ENCODE measurements at places on chromosomes 3 and 15.

DNA sequence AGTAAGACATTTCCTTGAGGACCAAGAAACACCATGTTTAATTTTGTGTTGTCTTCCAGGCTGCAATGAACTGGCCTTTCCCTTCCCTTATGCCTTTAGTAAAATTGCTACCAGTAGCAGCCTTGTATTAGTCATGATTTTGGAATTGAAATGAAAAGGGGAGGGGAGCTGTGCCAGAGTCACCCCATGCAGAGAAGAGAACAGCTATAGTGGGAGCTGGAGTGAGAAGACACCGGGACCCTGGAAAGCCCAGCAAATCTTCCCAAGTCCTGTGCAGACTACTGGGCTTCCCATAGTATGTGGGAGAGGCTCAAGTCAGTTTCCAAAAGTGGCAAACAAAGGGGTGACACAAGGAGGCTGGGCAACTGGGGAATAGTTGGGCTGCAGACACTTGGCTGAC lies 178.5 kb downstream of the NR1D2 start:
- no peak for DNase-seq

- DNase-seq = peak; percentile 52
These were observed 26.9 kb upstream of the LINGO1 start for GRCh38 chr15:77659350-77660321.

GRCh38 chr3:83320726-83321125 lies 1559.3 kb upstream of the GBE1 start:
- no peak for DNase-seq

- no peak for DNase-seq
These were observed 35.5 kb downstream of the USF3 start for GRCh38 chr3:113660896-113661295.

- DNase-seq = no peak
These were observed 4.3 kb upstream of the FRMD5 start for GRCh38 chr15:44199393-44199792.

GRCh38 chr15:75203908-75204263 lies 2.2 kb downstream of the C15orf39 start:
- DNase-seq = peak; percentile 29

GRCh38 chr15:36779744-36780408 lies 200.4 kb downstream of the CDIN1 start:
- DNase-seq = no peak

DNA sequence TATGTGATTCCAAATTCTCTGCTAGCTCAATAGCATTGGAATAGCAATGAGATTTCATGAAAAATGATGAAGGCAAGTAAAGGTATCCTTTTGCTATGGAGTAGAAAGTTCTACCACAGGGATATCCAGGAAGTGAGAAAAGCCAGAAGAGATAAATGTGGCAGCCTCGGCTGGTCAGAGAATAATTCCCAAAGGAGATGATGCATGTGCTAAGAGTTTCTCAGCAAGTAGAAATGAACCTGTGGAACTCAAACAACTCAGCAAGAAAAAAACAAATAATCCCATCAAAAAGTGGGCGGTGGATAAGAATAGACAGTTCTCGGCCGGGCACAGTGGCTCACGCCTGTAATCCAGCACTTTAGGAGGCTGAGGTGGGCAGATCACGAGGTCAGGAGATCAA lies 38.2 kb downstream of the ALS2CL start:
- DNase-seq = no peak

GRCh38 chr15:32881528-32881927 lies 163.7 kb downstream of the GREM1 start:
- DNase-seq = no peak

GRCh38 chr15:89728254-89728653 lies 22.8 kb downstream of the MESP1 start:
- DNase-seq = no peak

DNA sequence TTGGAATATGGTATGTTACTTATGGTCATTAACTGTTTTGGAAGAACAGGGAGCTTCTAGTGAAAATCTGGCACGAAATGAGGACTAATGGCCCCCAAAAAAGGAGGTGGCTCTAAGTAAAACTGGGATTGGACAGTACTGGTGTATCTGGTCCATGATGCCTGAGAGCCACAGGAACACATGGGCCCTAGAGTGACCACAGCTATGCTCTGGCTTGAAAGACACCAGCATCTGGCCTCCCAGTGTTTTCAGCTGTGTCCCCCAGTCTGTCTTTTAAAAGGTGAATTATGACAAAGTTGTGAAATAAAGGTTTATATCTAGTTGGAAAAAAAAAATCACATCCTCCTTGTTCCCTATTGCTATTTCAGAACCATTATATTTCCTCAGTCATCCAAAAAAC lies 64.5 kb downstream of the GSK3B start:
- no peak for DNase-seq

DNA sequence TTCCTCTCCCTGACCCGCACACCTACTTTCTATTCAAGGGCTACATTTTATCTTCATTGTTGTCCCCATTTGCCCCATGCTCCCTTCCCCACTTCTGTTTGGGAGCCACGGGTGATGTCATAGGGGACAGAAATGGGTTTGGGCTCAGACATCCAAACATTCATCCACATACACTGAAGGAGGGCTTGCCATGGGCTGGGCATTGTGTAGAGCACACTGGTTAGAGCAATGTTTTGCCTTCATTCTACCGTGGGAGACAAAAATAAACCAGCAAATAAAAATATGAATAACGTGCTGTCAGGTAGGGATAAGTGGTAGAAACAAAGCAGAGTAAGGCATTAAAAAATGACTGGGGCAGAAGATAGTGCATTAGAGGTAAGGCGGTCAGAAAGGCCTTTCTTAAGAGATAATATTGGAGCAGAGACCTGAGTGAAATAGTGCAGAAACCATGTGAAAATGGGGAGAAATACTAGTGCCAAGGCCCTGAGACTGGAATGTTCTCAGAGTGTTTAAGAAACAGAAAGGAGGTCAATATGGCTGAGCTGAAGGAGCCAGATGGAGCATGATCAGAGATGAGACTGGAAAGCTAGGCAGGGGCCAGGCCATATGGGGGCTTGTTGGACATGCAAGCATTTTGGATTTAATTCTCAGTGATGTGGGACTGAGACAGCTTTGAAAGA lies 40.9 kb upstream of the CLSTN2 start:
- no peak for DNase-seq

- no peak for DNase-seq
These were observed 7.0 kb upstream of the DNAJB8 start for GRCh38 chr3:128473737-128474136.

DNA sequence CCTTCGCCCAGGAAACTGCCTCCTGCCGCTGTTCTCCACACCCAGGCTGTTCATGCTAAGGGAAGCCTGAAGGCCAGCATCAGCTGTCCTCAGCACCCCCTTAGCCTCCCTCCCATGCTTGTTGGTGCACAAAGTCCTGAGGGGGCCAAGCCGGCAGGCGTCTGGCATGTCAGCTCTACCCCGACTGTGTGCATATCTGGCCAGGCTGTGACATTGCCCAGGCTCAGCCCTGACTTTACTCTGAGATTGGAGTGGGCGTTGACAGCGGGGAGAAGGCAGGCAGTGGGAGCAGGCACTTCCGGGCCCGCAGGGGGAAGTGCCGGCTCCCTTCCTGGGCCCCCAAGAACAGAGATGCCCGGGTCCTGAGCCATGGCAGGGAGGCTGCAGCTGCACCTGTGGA lies 492.2 kb downstream of the AGBL1 start:
- DNase-seq = no peak

GRCh38 chr3:129557548-129557894 lies 14.5 kb downstream of the H1-8 start:
- no peak for DNase-seq

GRCh38 chr3:187973977-187974870 lies 179.7 kb upstream of the LPP start:
- peak; percentile 68 for DNase-seq

- DNase-seq = no peak
These were observed 32.8 kb upstream of the HDC start for GRCh38 chr15:50298340-50298739.

- no peak for DNase-seq
These were observed 15.9 kb upstream of the USP3 start for GRCh38 chr15:63488398-63488960.

DNA sequence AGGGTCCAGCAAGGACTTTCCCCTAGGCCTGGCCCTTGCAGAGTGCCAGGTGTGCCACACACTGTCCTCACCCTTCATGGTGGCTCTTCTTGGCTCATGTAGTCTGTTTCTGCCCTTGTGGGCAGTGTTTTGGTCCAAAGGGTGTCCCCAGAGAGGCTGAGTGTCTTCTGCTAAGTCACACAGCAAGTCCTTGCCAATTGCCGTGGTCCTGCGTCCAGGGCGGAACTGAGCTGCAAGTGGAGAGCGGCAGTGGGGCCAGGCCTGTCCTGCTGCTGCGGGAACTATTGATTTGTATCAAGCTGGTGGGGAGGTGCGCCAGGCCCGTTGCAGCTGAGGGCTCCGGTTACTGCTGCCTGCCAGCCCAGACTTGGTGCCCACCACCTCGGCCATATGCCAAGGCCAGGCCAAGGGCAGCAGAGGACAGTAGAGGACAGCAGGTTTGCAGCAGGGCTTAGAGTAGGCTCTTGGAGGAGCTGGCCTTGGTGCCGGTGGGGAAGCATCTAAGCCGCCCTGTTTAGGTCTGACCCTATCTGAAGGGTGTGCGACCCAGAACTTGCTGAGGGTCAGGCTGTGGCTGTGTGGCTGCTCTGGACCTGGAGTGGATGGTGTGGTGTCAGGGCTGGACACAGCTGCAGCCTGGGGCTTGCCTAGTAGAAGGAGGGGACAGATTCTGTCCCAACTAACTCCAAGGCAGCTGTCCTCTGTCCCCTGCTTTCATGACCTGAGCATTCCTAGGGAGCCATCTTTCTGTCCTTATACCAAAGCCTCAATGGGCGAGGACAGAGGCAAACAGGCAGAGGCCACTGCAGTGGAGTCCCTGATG lies 4.5 kb downstream of the AMIGO3 start:
- DNase-seq = no peak

GRCh38 chr3:49772703-49773102 lies 13.6 kb downstream of the IP6K1 start:
- DNase-seq = no peak

- DNase-seq = peak; percentile 41
These were observed 39.5 kb downstream of the TIGIT start for GRCh38 chr3:114333180-114333922.

DNA sequence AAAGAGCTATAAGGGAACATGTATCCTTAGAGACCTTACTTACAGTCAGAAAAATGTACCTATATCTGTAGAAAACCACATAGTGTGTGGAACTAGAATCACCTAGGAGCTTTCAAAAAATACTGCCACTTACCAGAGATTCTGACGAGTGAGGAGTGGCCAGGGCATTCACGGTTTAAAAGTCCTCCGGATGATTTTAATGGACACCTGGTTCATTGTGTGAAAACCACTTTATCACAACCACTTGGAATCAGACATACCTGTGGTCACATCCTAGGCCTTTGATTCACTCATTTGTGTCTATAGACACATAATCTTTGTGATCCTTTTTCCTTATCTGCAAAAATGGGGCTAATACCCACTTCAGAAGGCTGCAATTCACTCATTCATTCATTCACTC lies 159.8 kb downstream of the MBNL1 start:
- DNase-seq = no peak

GRCh38 chr3:15064835-15065549 lies at the start of gene MRPS25:
TSS of gene MRPS25 (minus strand) at chr3:15065315. CDS start at chr3:15065194, 121 bp downstream.
- peak; percentile 92 for DNase-seq

- no peak for DNase-seq
These were observed 2.7 kb downstream of the CERS3 start for GRCh38 chr15:100526027-100526481.

DNA sequence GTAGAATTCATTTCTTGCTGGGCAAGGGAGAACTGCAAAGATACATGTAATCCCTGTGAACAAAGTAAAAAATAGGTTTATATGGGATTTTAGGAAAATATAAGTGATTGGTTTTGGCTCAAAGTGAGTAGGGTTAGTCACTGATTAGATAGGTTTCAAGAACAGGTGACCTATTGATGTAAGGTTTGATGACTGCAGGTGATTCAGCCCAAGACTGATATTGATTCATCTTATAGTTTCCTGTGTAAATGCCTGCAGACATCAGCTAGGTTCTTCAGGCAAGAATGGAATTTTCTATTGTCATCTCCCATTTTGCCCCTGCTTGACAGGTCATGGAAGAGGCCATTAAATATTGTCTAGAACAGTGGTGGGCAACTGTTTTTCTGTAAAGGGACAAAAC lies 23.9 kb upstream of the ARID3B start:
- DNase-seq = no peak

- DNase-seq = no peak
These were observed 18.3 kb downstream of the XYLB start for GRCh38 chr3:38364721-38365400.

- no peak for DNase-seq
These were observed 13.9 kb downstream of the UPK1B start for GRCh38 chr3:119187266-119187665.

DNA sequence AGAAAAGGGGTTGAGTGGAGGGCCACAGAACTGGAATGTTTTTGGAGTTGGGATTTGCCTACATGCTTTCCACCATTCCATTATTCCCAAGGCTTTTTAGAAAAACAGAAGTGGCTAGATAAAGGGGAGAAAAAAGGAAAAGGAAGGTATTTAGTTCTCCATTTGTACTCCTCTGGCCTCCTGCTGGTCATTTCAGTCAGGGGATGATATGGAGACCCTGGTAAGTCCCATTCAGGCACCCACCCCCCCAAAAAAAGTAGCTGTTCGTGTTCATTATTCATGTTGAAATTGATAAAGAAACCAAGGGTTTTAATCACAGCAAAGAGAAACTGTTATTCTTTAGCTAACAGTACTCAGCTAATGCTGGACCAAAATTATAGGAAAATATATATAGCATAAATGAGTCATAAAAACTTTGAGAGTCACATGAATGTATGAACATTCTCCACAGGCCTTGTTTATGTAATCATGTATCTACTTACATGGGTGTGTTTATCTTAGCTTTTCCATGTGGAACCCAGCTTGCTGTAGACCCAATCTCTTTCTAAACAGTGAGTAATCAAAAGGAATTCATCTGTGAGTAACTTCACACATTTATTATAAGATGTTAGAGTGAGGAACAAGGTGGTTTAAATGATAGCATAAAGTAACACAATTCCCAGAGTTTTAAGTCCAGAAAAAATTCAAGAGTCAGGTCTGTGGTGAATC lies 167.2 kb downstream of the KCNMB2 start:
- no peak for DNase-seq

DNA sequence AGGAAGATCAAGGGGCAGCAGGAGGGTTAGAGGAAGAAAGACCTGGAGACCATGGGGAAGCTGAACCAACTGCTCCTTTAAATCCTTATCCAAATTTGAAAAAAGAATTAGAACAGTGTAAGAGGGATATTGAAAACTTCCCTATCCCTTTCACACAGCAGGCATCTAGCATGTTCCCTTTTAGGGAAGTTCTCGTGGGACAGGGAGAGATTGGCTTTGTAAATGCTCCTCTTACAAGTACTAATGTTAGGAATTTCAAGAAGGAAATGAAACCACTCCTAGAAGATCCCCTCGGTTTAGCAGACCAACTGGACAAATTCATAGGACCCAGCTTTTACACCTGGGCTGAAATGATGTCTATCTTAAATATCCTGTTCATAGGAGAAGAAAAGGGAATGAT lies 41.5 kb downstream of the PPCDC start:
- no peak for DNase-seq

- DNase-seq = no peak
These were observed 57.0 kb downstream of the ARHGEF26 start for GRCh38 chr3:154178172-154178571.

- no peak for DNase-seq
These were observed 104.9 kb downstream of the NSUN3 start for GRCh38 chr3:94167796-94168195.
